ENCODE measurements at places on chromosomes 2 and 18.

- no peak for DNase-seq
These were observed 73.6 kb downstream of the CD226 start for GRCh38 chr18:69874058-69874457.

- DNase-seq = no peak
These were observed 117.8 kb upstream of the FZD5 start for GRCh38 chr2:207887500-207887899.

DNA sequence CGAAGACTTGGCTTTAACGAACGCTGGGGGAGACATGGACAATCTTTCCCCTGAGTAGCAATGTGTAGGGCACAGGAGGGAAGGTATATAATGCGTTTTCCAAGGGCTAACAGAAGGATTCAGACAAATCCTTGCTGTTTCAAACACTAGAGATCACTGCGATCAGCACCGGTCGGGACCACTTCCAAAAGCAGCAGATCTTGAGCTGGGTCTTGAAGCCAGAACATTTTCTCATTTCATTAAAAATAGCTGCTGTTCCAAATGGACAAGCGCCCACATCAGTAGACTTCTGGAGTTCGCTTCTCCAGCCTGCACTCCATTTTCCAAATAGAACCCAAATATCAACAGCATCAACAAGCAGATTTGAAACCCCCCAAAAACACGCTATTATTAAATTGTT lies 65.1 kb upstream of the MAPRE2 start:
- no peak for DNase-seq

DNA sequence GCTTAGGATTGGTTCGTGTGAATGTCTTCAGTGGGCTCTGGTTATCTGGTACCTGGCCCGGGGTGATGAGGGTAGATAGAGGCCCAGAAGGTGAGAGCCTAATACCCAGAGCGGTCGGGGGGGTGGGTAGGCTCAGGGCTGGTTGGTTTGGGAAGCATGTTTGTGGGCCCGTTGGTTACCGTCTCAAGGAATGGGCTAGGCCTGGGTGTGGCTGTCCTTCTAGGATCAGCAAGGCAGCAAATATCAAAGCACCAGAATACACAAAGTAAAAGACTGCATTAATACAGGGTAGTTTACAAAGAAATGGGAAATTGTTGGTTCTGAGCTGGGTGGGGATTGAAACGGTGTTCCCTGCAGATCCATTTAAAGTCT lies 6.0 kb upstream of the IL1R2 start:
- DNase-seq = no peak

GRCh38 chr2:221467610-221468009 lies 104.5 kb downstream of the EPHA4 start:
- no peak for DNase-seq
